ENCODE measurements at places on chromosomes 7 and 10.

DNA sequence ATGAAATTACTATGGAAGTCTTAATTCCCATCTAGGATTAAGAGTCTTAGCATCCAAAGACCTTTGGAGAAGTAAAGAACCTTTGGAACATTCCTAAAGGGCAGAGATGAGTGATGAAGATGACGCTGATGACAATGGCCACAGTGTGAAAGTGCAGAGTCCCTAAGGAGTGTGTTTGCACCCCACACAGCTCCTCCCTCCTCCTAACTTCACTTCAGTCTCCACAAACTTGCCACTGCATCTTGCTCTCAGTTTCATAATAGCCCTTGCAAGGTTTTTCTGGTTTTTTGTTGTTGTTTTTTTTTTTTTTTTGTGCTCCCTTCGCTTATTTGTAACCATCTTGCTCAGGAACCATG, 117.5 kb upstream of the ANLN start:
- no peak for DNase-seq

GRCh38 chr10:119619215-119619614, 22.5 kb upstream of the TIAL1 start:
- no peak for DNase-seq

DNA sequence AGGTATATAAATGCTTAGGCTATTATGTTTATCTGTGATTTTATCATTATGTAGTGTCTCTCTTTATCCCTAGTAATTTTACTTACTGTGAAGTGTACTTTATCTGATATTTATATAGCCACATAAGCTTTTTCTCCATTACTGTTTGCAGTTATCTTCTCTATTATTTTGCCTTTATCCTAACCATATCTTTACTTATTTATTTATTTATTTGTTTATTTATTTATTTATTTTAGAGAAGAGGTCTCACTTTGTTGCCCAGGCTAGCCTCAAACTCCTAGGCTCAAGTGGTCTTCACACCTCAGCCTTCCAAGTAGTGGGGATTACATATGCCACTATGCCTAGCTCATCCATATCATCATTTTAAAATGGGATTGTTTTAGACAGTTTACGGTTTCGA, 331.8 kb downstream of the C7orf25 start:
- DNase-seq = no peak

- no peak for DNase-seq
Measured at GRCh38 chr10:52570490-52570889, 202.1 kb downstream of the MBL2 start.

GRCh38 chr7:101567230-101567629, 61.9 kb downstream of the MYL10 start:
- DNase-seq = no peak

DNA sequence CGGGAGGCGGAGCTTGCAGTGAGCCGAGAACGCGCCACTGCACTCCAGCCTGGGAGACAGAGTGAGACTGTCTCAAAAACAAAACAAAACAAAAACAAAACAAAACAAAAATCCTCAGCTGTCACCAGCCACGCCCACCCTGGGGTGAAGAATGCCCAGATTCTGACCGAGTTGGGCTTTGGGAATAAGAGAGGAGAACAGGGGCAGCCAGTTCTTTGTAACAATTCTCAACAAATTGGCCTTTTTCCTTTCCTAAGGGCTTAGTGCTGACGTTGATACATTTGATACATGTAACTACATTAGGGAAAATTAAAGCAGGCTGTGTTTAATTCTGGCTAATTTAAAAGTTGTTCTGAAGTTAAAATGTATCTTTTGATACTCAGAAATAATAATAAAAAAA, 121.0 kb downstream of the EPC1 start:
- DNase-seq = no peak

DNA sequence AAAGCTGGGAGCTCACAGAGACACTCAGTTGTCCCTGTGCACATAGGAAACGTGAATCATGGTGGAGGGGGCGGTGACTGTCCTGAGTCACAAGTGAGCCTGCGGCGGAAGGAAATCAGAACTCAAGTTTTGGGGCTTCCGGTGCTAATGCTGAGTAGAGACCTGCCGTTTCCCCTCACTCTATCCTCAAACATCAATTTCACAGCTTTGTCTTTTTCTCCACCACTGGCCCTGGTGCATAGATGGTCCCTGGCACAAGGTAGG, 21.9 kb downstream of the ADCYAP1R1 start:
- DNase-seq = peak; percentile 47

- DNase-seq = no peak
Measured at GRCh38 chr7:74248156-74248555, 6.0 kb downstream of the RFC2 start.

- no peak for DNase-seq
Measured at GRCh38 chr7:25665374-25665773, 437.1 kb upstream of the NPVF start.

DNA sequence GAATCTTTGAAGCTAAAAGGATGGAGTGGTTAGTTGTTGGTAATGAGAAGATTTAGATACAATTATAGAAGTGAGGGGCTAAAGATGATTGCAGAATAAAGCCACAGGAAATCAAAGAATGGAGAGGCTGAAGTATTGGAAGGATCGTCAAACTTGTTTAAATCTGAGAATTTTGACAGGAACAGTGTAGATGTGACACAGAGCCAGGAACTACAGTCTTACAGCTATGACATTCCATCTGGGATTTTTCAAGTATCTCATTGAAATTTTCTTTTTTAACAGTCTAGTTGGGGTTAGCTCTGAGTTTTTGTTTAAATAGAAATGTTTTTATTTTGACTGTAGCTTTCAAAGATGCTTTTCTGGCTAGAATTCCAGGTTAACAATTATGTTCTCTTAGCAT, 181.4 kb downstream of the NRG3 start:
- DNase-seq = no peak

DNA sequence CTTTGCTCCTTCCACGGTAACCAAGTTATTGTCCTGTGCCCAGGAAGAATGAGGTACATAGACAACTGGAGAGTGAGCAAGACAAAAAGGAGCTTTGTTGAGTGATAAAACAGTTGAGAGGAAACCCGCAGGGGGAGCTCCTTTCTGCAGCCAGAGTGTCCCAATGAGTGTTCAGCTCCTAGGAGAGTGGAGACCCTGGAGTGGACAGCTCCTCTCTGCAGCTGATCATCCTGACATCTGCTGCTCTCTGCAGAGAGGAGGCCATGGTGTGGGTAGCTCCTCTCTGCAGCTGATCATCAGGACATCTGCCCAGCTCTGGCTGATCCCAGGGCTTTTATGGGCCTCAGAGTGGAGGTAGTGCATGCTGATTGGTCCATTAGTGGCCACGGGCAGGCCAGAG, 53.4 kb upstream of the PCDH15 start:
- no peak for DNase-seq

DNA sequence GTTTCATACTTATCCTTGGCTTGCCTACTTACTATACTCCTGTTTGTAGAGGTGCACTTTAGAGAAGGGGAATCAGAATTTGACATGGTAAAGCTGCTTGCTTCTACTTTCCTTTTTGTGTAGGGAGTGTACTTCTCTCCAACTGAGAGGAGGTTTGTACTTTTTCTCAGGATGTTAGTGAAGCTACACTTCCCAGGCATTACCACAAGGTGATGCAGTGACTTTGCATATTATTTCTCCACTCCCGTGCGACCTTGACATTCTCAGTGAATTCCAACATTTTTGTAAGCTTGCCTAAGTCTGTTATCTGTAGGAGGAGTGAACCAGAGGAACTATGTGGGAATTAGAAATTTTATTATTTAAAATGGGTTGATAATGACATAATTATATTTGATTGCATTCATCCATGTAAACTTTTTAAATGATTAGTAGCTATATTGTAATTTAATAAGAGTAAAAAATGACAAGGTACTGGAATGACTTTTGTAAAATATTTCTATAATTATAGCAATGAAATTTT, 5.2 kb downstream of the TAX1BP1 start:
- DNase-seq = peak; percentile 98

GRCh38 chr7:25829663-25830062, 322.3 kb upstream of the NFE2L3 start:
- DNase-seq = no peak

DNA sequence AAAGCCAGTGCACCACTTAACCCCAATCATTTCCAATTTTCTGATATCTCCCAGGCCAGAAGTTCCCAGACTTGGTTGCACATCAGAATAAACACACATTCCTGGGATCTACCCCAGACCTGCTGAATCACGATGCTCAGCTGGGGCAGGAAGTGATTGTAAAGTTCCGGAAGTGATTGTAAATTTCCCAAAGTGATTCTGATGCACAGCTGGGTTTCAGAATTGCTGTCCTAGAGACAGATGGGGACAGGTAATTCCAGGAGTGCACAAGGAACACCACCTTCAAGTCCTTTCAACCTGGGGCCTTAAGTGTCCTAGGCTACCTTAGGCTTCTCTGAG, 104.2 kb upstream of the EEPD1 start:
- peak; percentile 50 for DNase-seq

- no peak for DNase-seq
Measured at GRCh38 chr7:155339474-155339873, 41.8 kb downstream of the INSIG1 start.

DNA sequence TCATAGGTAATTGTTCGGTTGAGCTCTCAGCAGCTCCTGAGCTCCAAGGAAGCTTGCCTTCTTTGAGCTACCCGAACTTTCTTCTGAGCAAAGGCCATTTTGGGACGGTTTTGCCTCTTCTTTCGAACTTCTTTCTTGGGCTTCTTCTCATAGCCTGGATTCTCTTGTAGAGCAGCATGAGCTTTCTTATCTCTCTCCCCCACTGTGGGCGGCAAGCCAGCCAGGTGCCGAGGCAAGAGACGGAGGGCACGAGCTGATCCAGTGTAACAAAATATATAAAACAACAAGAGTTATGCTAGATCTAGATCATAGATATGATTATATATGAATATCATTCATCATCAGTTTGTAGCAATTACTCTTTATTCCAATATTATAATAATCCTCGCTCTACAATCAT, 16.5 kb upstream of the KNDC1 start:
- DNase-seq = no peak

GRCh38 chr7:154474903-154475520, 422.8 kb downstream of the DPP6 start:
- DNase-seq = no peak

DNA sequence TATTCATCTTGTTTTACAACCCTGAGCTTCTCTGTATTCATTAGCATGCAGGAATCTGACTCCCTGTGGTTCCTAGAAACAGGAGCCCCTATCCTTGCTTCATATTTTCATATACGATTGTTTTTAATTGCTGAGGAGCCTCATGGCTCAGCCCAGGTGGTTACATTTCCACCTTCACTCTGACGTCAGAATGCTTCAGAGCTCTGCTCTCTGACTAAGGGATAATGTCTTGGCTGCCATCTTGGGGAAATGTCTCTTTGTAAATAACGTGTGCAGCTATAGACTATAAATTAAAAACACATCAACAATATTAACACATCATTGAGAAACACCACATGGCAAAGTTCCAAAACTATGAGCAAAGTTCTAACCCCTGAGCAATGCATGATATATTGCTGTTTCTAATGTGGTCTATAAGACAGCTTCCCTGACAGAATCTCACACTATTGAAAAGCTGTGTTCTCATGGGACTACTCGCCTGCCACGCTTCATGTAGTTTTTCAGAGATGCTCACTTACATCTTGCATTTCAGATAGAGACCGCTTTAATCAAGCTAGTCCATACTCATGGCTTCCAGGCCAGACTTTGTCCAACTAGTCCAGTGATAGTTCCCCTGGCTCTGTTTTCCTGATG, 227.0 kb downstream of the SORCS3 start:
- no peak for DNase-seq

DNA sequence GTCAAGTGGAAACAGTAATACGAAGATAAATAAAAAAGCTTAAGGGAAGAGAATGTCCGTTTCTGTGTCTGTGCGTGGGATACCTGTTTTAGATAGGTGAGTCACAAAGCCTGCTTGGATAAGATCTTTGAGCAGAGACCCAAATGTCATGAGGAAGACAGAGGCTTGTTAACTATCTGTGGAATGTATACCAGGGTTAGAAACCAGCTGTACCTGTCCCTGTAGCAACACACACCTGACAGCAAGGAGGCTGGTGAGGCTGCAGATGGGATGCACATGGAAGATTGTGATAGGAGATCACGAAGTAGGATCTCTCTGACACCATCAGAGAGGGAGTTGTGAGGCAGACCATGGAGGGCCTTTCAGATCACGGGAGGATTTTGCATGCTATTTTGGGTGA, 105.3 kb downstream of the ARHGAP21 start:
- no peak for DNase-seq

GRCh38 chr10:63711361-63711760, 190.2 kb downstream of the REEP3 start:
- no peak for DNase-seq

GRCh38 chr10:11831520-11831951, 8.4 kb downstream of the PROSER2 start:
- DNase-seq = no peak

DNA sequence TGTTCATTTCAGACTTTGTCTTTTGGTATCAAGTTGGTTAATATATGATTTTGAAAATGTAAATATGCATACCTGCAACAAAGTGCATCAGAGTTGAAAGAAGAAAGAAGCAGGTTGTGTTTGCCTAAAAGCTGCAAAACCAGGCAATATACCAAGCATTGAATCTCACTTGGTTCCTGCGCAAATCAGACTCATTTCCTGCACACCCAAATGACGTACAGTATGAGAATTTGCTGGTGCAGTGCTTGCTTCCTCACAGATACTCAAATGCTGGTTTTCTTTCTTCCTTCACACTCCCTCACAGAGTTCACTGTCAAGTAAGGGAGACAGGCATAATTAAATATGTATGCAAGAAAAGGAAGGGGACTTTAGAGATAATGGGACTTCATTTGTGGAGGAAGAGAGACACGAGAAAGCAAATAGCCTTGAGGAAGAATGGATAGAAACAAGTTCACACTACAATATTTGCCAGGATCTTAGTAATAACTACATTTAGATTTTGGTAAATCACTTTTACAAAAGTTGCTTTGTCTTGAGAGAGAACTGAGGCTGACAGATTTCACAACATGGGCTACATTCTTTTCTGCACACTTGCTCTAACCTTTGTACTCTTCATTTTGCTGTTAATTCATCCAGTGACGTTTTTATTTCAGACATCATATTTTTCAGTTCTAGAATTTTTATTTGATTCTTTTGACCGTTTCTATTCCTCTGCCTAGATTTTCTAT, 56.9 kb upstream of the AOAH start:
- no peak for DNase-seq

GRCh38 chr7:47392241-47392759, 189.6 kb downstream of the TNS3 start:
- DNase-seq = no peak

GRCh38 chr7:155356323-155357105, 58.8 kb downstream of the INSIG1 start:
- DNase-seq = peak; percentile 62

- no peak for DNase-seq
Measured at GRCh38 chr10:113496111-113497109, 56.4 kb upstream of the HABP2 start.

DNA sequence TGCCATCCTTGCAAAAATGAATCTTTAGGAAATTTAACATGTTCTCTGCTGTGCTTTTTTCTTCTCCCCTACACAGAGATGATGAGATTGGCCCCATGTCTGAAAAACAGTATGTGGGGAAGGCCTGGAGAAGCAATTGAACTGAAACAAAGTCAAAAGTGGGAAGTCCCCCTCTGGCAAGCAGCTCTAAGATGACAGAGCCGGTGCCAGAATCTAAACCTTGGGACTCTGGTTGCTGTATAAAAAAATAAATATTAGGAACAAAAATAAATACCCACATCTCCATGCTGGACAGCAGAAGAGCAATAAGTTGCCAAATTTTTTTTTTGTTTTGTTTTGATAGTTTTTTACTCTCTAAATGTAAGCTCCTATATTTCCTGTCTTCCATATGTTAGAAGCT, 51.8 kb upstream of the TRIL start:
- no peak for DNase-seq
